ENCODE measurements at places on chromosomes 12 and 14.

DNA sequence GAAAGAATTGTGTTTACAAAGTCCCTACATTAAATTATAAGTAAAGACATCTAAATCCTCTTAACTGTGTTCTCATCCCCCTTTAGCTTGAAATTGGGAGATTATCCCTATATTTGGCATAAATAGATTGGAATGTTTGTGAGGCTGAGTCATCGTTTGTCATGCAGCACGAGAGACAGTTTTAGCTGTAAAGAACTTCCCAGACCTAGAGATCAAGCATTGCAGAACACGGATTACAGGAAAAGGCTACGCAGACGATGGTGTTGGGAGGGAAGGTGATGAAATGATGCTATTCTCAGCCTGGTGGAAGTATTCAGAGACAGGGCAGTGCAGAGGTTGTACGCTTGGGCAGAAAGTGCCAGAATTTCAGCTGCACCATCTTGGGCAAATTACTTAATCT, 93.8 kb downstream of the PTPRB start:
- DNase-seq: no peak

GRCh38 chr12:53345486-53346188, 9.5 kb upstream of the SP7 start:
- no peak for DNase-seq

DNA sequence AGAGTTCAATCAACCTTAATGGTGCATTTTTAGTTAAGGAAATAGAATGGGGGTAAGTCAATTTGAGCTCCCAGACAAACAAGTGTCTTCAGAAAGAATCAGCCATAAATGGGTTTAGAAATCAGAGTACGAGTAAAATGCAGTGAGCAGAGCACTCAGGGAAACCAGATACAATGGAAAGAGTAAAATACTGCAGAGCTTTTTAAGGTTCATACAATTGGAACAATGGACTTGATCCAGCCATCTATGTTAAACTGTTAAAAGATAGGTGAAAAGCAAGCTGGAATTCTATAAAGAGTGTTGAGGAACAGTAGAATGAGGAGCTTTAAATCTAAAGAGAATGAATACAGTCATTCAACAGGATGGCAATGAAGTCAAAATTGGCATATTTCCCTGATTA, 23.8 kb upstream of the PCNX4 start:
- DNase-seq: no peak

GRCh38 chr14:101318271-101318670, 243.0 kb upstream of the DIO3 start:
- DNase-seq: no peak

DNA sequence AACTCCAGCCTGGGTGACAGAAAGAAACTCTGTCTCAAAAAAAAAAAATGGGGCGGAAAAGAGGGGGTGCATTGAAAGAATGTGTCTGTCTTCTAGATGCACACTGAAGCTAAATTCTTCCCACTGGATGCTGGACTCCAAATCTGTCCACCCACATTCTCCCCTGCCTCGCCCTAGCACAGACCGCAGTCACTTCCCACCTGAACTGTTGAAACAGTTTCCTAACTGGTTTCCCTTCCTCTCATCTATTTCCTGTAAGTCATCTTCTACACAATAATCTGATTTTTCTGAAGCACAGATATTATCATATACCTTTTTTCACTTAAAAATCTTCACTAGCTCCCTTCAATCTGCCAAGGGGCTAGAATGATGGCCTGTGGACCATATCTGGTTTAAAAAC, 1.5 kb upstream of the HCAR1 start:
- DNase-seq: no peak

DNA sequence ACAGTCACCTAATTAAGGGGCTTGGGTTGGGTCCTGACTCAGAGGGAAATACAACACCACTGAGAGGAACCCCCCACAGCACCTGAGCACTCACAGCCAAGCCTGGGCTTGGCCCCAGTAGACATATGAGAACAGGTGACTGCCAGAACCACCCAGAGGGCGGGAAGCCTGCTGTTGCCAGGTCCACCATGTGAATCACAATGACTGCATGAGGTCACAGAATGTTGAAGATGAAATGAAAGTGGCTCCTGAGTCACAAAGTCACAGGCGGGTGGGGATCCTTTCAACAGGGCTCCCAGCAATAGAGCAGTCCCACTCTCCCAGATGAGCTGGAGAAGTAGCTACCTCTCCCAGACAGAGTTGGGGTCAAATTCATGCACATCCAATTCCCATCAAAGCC, at the start of gene LRRC74A:
Gene LRRC74A (plus strand): TSS at position 287 of the 400 bp plus-strand sequence. CDS start 290 bp downstream, outside the sequence.
- DNase-seq: no peak

DNA sequence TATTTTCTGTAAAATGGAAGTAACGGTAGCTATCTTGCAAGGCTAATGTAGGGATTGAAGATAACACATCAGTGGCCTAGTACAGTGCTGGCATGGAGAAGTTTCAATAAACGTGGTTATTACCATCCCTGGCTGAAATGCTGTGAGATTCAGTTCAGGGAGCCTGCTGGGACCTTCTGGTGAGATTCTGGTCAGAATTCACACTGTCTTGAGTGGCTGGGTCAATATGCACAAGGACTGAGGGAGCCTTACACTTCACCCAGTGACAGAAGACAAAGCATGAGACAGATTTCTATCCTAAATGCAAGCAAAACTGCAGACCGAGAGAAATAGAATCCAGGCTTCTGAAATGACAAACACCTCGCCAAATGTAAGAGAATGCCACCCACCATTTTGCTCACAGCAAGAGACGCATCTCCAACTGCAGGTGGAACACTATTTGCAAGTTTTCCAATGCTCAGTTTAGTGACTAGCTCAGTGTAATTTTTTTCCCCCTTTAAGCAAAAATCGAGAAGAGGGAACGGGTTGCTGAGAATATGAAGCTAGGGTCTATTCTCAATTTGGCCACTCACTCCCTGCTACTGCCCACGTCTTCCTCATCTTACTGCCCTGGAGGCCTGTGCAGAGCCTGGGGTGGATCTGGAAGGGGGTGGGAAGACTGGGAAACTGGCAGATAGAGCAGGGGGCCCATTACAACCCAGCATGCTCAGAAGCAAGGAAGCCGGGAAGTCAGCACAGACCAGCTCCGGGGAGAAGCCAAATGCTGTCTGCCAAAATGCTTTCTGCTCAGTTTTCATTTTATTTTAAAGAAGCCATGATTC, 201.3 kb downstream of the TTC7B start:
- DNase-seq: no peak

DNA sequence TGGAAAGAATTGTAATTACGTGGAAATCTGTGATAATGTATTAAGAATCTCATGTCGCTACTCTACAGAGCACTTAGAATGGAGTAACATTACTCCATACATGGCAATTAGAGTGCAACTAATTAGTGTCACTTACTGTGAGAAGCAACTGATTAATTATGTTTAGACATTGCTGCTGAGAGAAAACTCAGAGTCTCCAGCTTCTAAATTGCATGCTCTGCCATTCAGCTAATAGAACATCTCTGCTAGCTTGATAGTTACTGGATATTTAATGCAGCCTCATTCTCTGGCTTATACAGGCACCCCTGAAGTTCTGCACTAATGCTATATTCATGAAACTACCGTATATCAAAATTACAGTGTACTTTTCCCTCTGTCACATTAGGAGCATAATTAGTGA, 338.4 kb downstream of the ADAMTS20 start:
- DNase-seq: no peak

DNA sequence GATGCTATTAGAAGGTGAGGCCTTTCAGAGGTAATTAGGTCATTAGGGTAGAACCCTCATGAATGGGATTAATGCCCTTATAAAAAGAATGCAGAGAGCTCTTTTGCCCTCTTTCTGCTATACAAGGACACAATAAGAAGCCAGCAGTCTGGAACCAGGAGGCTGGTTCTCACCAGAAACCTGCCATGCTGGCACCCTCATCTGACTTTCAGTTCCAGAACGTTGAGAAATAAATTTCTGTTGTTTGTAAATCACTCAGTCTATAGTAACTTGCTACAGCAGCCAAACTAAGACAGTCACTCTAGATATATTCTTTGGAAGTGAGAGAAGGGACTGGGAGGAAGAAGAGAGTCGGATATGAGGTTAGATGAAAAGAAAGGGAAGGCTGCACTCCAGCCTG, 125.0 kb upstream of the MYF6 start:
- DNase-seq: no peak

- DNase-seq: no peak
These were observed 31.5 kb downstream of the EPS8 start for GRCh38 chr12:15757553-15758255.

GRCh38 chr12:66596199-66596598, 82.7 kb downstream of the GRIP1 start:
- DNase-seq: no peak

- DNase-seq: no peak
These were observed 815 bp downstream of the COQ10A start for GRCh38 chr12:56267443-56268071.

DNA sequence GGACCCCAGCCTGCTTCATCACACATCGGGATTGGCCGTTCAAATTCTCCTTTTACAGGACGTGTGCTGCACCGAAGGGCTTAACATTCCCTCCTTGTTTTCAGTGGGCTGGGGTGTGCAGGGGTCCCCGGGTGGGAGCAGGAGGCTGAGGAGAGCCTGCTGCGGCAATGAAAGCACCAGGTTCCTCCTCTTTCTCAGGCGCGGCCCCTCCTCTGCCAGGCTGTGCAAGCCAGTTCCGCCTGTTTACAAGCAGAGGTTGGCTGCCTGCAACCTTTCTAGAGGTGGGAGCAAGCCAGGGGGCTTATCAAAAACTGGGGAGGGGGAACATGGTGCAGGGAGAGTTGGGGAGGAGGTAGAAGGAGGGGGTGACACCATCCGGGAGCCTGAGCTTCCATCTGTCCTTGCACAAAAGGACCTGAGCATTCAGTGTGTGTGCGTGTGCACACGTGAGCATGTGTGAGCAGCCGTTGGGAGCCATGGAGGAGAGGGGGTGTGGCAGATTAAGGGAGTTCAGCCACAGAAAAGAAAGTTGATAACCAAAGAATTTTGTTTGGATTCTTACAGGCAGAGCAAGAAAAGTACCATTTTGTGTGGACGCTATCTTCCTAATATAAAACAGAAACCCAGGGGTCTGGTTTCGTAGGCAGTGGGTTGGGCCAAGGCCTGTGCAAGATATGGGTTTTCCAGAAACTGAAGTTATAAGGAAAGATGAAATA, 108.8 kb upstream of the RFLNA start:
- DNase-seq: no peak

DNA sequence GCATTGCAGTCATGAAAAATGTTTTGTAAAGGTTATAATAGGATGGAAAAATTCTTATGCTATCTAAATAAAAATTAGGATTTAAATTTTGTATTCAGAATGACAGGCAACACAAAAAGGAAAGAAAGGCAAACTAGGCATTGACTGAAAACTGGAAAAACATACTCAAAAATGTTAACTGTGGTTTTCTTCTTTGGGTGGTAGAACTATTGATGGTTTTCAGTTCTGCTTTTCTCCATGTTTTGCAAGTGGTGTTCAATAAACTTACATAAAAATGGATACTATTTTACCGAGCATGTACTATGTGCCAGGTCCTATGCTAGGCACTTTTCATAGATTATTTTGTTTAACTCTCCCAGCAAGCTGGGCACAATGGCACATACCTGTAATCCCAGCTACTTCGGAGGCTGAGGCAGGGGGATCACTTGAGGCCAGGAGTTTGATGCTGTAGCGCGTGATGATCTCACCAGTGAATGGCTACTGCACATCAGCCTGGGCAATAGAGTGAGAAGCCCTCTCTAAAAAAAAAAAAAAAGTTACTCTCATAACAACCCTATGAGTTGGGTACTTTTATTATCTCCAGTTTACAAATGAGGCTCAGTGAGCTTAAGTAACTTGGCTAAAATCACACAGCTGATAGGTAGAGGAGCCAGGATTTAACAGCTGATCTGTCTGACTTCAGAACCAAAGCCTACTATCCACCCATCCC, 26.3 kb upstream of the TCP11L2 start:
- no peak for DNase-seq

- no peak for DNase-seq
These were observed 109.0 kb upstream of the ATP2B1 start for GRCh38 chr12:89817501-89818226.

DNA sequence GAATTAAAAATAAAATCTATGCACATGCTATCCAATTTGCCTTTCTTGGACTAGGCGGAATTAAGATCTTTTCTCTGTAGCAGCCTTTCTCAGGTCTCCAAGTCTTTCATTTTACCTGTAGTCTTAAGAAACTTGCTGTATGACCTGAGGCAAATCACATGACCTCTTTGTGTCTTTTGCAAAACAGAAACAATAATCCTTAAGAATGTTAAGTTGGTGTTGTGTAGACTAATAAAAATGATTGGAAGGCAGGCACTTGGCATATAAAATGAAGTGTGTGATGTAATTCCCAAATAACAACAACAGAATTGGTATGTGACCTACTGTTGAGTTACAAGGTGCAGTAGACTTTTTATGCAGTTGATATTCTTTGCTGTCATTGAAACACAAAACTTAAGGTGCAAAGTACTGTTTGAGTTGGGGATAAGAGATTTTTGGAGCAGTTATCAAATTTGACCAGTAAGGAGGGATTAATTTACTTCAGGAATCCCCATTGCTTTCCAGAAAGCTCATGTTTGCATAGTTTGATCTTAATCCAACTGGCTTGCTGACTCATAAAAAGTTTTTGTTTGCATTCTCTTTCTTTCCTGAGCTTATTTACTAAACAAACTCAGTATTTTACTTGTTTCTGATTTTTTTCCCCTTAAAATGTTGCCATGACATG, 51.4 kb downstream of the SUSD6 start:
- no peak for DNase-seq

- no peak for DNase-seq
These were observed 14.8 kb upstream of the APOF start for GRCh38 chr12:56377310-56377988.

GRCh38 chr14:57326253-57326652, 57.5 kb downstream of the AP5M1 start:
- no peak for DNase-seq

DNA sequence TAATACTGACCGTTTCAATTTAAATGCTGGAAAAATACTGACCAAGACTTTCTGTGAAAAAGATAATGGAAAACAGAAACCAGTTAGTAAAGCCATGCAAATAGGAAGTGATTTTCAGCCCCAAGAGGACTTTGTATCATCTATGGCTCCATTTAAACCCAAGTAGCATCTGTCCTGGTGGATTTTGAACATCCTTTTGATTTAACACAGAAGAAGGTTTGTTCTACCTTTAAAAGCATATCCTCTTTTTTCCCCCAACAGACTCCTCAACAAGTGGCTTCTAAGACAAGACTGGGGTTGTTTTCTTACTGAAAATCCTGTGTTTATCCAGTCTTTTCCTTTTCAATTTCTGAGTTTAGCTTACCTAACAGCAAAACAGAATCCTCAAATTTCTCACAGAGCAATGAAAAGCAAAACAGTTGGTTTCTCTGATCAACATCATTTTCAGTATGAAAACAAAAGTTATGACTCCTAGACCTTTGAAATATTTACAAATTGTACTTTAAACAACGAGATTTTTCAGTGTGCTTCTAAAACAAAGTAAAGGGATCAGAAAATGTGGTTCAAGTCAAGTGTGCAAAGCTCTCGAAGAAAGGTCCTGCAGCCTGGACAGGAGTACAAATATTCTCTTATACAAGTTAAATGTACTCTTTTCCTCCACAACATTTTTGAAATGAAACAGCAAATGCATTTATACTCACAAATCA, 2.9 kb downstream of the PHLDA1 start:
- no peak for DNase-seq

All from NAMALWA (cell line).